ENCODE measurements at places on chromosomes 3 and 15.

DNA sequence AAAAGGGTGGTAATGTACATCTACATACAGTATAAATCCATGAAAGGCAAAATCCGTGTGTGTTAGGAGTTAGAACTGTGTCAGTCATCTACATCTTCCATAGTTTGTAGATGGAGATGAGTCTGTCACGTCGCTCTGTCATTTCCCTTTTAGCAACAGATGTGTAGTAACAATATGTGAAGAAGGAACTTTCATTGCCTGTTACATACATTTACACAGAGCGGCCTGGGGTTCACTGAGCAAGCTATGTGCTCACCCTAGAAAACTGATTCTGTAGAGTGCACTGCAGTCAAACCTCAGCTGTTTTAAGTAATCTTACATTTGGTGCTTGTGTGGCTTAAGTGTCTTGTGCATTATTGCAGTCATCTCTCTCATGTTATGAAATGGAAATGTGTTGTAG lies 41.6 kb upstream of the AP3B2 start:
- DNase-seq = no peak

DNA sequence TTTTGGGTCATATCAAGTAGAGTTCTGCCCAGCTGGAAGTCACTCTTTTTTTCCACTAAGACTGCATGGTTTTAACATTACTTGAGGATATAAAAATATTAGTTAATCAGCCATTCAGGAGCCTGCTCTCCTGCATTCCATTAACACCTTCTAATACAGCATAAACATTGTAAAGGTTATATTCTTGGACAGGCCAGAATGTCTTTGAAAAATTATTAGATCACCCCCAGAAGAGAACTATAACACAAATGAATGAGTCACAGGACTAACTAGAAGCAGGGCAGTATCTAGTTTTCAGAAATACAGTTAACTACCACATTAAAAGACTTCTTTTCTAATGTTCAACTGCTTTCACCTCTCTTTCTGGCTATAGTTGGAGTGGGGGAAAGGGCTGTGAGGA lies 80.9 kb downstream of the THBS1 start:
- no peak for DNase-seq

DNA sequence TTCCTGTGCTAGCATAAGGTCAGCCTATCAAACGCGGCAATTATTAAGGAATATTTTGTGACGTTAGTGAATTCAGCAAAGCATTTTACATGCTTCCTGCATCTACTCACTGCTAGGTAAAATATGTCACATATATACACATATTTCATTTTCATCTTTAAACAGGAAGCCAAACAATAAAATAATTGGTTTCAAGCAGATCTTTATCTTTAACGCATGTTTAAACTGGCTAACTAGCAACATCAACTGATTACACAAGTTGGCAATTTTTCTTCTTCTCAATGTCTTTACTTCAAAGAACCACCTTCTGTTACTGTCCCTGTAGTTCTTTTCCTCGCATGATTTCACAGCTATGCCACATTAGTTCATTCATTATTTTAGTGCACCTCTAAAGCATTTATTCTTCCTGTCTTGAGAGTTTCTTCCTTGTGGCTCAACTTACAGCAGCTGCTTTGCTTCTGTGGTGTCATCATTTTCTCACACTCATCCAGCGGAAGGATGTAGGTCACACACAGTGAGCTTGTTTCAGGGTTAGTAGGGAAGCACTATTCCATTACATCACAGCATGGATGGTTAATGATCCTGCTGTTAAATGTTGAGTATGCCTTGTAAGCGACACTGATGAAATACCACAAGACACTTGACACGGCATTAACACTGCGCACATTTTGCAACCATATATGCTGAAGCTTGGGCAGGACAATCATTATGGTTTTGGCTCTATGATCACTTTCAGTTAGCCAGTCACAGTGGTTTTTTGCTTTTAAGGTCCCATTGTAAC lies 2.3 kb upstream of the BCHE start:
- DNase-seq = no peak

DNA sequence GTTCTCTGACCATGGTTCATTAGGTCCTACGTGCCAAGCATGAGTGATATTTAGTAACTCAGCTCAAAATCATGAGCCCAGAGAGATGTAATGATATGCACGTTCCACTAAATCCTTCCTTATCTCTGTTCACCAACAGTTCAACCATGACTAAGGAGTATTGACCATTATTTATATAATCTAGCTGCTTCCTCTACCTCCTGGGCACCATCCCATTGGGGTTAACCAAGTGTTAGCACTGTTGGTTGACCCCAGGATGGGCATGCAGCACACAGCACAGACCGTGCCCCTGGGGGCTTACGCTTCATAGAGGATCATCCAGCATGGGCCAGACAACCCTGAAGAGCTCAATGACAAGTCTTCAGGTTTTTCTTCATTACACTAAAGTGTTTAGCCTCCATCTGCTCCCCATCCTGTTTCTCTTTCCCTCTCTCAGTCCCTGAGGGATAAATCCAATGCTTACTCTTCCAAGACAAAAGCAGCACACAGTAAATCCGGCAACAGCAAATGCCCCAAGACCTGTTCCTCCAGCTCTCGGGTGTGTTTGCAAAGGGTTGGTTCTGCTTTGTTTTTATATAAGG lies 10.4 kb downstream of the FAM174B start:
- no peak for DNase-seq

DNA sequence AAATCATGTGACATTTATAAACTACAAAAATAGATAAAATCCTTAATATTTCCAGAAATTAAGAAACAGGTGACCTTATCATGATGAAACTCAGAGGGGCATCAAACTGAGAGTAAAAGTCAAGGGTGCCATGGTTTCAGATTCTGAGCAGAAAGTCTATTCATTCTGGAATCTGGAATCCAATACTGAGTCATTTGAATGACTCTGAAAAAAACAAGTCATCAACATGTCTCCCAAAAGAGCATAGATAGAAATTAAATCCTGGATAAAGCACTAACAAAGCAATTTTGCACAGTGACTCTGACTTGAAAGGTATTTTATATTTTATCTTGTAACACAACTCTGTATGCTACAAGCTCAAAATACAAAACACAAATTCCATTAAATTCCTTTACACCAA lies 23.4 kb downstream of the STAC start:
- no peak for DNase-seq

GRCh38 chr3:160052385-160053047 lies 63.9 kb downstream of the IL12A start:
- no peak for DNase-seq

DNA sequence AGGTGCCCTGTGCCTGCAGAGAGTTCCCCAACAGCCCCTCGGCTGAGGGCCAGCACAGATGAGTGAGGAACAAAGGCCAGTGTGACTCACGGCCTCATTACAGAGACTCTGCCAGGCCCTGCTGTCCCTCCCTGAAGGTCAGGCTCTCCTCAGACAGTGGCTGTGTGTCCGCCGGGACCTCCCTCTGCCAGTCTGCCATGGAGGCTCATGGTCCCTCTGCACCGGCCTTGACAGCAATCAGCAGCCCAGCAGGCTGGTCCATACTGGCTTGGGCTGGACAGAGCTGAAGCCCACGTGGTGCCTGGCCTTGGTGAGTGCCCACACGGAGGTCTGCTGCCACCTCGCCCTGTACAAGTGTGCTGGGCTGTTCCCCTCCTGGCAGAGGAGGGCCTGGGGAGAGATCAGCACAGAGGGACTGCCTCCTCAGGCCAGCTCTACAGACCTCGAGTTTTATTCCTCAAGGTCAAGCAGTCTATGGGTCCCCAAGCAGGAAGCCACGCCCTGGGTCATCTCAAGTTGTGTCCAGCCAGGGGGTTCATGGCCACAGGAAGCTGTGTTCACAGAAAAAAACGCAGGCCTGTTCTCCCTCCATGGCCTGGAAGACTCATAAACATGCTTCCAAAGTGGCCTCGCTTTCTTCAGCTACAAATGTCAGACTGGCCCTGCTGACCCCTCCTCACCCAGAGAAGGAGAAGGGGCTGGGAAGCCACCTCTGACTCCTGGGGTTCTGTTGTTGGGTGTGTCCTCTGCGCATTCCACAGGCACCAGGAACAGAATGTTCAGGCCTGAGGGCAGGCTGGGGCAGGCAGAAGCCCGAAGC lies 27.0 kb downstream of the SLC41A3 start:
- DNase-seq = no peak

GRCh38 chr15:52162260-52162659 lies 28.9 kb downstream of the GNB5 start:
- no peak for DNase-seq

- DNase-seq = no peak
These were observed 48.0 kb downstream of the PGPEP1L start for GRCh38 chr15:98959640-98960007.

GRCh38 chr15:39204031-39204430 lies 376.8 kb upstream of the THBS1 start:
- no peak for DNase-seq

DNA sequence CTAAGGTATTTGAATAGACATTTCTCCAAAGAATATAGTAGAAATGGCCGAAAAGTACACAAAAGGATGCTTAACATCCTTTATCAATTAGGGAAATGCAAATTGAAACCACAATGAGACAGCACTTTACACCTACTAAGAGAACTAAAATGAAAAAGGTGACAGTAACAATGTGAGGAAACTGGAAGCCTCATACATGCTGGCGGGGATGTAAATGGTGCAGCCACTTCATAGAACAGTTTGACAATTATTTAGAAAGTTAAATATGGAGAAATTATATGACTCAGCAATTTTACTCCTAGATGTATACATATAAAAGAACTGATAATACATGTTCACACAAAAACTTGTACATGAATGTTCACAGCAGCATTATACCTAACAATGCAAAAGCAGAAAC lies 13.4 kb downstream of the SPICE1 start:
- no peak for DNase-seq

GRCh38 chr15:59847968-59848367 lies 156.1 kb upstream of the FOXB1 start:
- DNase-seq = no peak

- DNase-seq = no peak
These were observed 274.4 kb downstream of the PLCL2 start for GRCh38 chr3:17158941-17159682.
